ENCODE measurements at places on chromosomes 16 and 17.

GRCh38 chr17:48241770-48242497, 134.4 kb downstream of the SNX11 start:
- no peak for DNase-seq

DNA sequence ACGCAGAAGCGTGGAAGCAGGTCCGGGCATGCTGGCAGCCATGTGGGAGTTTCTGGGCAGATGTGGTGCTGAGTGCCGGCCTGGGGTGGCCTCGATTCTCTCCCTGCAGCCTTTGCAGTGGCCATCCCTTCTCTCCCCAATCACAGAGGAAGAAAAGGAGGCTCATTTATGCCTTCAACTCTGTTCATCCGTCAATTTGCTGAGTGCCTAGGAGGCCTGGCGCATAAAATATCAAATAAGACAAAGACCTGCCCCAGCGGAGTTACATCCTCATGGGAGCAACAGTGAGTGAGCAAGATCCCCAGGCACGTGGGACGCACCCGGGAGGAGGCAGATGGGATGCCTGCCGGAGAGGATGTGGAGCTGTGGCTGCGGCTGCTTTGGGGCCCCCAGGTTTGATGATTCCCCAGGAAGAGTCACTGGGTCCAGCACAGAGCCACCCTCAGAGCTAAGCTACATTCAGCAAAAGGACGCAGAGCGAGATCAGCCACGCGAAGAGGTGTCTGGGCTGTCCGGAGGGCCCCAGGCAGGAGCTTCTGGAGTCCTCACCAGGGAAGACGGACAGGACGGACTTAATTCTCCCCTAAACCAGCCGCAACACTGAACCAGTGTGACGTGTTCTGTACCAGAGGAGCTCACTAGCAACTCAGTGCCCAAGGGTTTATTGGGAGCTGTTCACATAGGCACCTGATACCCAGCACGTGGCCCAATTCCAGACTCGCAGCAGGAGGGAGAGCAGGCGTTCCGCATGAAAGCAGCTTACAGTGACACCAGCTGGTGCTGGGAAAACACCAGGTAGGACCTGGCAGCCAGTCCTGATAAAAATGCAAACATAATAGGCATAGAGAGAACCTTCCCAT, 11.3 kb downstream of the CA5A start:
- DNase-seq = no peak

GRCh38 chr16:85819771-85820170, 20.3 kb downstream of the COX4I1 start:
- no peak for DNase-seq

GRCh38 chr17:39631403-39631802, 4.7 kb downstream of the PPP1R1B start:
- no peak for DNase-seq

- DNase-seq = no peak
Observed at GRCh38 chr16:82322177-82322576, 152.2 kb upstream of the MPHOSPH6 start.

- DNase-seq = no peak
Observed at GRCh38 chr17:42016411-42016831, 818 bp downstream of the DNAJC7 start.

DNA sequence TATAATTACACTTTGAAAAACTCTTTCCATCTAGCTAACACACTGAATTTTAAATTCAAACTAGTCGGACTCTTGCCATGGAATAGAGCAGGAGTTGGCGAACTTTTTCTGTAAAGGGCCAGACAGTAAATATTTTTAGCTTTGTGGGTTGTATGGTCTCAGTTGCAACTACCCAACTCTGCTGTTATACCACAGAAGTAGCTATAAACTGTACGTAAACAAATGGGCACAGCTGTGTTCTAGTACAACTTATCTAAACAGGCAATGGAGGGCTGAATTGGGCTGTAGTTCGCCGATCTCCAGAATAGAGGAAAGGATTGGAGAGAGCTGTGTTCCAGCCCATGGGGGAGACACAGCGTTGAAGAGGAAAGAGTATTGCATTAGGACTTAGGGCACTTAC, 8.7 kb downstream of the CNTROB start:
- DNase-seq = no peak
